Ovary (tissue), 10 donors: ENCODE measurements at places on chromosomes 2 and 18. TPM values are rescaled to one million over a fixed set of nuclear protein-coding genes. Genes with fewer than 3 reads are reported as not detected.

DNA sequence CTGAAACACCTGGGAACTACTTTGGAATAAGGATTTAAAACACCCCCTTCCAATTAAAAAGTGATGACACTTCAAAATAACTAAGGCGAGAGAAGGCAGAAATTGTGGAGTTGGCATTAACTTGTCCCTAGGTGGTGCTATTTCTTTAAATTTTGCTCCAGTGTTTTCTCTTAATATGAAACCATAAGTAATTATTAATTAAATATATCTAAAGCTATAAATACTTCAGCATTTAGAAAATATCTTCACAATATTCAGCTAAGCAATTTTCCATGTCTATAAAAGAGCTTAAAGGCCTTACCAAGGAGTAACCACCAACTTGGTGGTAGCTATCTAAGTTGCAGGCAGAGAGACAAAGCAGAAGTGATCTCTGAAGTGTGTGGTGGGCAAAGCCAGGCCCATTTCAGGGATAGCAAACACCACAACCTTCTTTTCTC lies 186.8 kb upstream of the PGAP1 start:
- DNase-seq, result no peak

Gene MAP3K19
- polyA plus RNA-seq, result not detected

- no peak for DNase-seq
These were observed 4.2 kb downstream of the MYL12B start for GRCh38 chr18:3266062-3266608.

GRCh38 chr2:127768775-127769479 lies 42.0 kb downstream of the WDR33 start:
- no peak for DNase-seq

GRCh38 chr2:71220743-71221142 lies 6.2 kb downstream of the PAIP2B start:
- no peak for DNase-seq

- DNase-seq, result no peak
These were observed 67.1 kb upstream of the EPAS1 start for GRCh38 chr2:46230115-46230571.

GRCh38 chr2:62398356-62398755 lies 107.6 kb downstream of the TMEM17 start:
- DNase-seq, result no peak

Gene CRYBA2
- not detected for polyA plus RNA-seq

- DNase-seq, result no peak
These were observed 42.9 kb upstream of the TNFRSF11A start for GRCh38 chr18:62282188-62282629.

DNA sequence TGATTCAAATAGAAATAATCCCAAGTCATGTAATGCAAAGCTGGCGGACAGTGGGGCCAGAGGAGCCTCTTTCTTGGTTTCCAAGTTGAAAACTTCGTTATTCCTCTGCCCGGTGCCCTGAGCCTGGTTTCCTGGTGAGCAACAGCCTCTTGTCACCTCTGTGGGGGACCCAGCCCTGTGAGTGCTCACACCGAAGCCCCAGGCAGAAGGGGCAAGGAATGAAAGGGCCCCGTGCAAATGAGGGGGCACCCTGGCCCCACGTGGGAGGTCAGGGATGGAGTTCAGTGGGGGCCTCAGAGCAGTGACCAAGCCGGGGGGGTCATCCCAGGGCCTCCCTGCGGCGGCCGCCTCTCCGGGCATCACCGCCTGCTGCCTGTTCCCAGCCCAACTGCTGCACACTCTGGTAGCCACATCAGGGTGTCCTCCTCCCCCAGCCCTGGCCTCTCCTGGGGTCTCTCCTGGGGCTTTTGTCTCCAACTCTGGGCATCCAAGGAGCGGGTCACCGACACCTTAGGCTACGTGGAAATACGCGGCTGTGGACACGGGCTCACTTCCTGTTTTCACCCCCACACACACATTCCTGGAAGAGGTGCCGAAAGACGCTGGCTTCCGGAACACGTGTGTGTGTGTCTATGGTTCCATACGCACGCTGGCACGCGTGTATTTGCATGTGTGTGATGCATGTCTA lies 64.5 kb downstream of the TWIST2 start:
- no peak for DNase-seq

- DNase-seq, result no peak
These were observed 160.7 kb downstream of the RAB3GAP1 start for GRCh38 chr2:135212757-135213156.

- no peak for DNase-seq
These were observed 2.0 kb upstream of the DES start for GRCh38 chr2:219416235-219416602.

- no peak for DNase-seq
These were observed 121.3 kb downstream of the NDUFA10 start for GRCh38 chr2:239903803-239904202.

DNA sequence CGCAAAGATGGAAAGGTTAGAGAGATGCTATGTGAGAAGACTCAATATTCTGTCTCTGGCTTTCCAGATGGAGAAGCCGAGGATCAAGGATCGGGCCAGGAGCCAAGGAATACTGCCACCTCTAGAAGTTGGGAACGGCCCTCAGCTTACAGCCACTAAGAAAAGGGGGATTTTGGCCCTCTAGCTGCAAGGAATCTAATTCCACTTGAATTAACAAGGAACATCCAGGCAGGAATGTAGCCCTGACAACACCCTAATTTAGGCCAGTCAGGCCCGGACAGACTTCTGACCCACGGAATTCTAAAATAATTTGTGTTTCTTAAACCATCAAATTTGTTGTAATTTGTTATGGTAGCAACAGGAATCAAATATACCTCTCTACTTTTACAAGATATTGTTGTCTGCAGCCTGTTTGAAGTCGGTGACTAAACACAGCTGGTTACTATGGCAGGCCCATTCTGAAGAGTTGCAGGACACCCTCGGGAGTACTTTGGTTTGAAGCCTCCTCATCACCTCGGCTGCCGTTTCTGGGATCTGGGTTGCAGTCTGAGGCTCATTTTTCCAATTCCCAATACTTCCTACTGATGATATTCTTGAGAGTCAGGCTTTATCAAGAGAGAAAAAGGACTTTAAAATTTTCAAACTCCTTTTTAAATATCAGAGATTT lies 1131.2 kb downstream of the TSN start:
- no peak for DNase-seq

DNA sequence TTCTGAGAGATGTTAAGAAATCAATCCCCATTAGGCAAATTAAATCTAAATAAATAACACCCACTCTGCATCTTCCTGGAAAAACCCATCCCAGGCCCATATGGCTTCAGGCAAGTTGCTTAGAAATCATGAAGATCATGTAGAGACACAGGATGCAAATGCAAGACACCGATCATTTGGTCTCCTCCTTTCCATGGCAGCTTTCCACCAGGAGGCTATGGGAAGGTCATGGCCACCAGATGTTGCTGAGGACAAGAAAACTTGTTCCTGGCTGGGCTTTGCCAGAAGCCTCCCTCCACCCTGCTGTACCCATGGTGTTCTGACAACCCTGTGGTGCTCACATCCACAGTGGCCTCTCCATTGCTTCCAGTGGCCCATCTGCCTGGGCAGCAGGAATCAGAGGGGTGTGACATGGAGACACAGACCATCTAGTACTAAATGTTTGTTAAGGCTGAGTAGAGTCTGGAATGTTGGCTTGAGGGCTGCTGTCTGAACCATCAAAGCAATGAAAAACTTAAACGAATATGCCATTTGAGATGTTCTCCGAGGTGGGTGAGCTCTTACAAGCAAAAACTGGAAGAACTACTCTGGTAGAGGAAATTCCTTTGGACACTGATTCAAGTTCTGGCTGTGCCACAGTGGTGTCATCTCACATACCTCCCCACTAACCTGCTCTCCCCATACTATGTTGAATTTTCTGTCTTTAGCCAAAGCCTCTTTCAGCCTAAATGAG lies 293.2 kb downstream of the TNS1 start:
- peak; percentile 80 for DNase-seq

DNA sequence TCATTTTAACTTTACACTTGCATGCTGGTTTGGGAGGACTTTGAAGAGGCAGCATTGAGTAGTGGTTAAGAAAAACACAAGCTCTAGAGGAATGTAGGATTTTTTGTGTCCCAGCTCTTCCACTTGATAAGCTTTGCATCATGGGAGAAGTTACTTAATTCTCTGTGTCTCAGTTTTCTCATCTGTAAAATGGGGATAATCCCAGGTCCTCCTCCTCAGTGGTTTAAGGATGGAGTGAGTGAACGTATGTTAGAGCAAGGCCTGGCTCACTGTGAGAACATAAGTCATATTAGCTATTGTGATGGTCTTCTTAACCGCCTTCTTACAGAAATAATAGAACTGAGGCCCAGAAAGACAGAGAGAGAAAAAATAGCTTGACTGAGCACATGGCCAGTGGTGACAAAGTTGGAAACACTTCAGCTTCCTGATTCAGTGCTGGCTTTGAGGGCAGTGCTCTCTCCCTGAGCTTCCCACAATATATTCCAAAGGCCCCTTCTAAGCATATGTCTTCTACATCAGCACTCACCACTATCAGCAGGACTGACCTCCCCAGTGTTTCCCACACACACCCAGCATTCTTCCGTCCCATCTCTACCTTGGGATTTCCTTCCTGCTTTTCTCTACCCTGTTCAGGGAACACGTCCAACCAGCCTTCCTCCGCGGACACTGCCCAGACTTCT lies 214.9 kb upstream of the TNP1 start:
- DNase-seq, result no peak

DNA sequence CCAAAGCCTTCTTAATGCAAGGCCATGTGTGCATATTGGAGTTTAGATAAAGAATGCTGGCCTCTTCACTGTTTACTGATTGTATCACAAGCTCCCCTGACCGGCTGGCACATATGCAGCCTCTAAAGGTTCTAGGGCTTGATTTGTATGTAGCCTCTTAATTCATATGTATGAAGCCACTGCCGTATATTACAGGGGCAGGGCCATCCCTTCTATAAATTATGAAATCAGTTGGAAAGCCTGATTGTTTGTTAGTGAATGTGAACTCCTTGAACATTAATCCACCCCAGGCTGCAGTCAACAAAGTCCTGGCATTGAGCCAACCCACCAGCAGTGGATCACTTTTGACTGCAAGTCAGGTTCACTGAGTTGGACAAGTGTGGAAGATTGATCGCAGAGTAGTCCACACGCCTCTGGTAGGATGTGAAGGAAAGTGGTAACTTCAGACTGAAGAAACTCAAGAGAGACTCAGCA lies 61.6 kb upstream of the PARD3B start:
- DNase-seq, result no peak

DNA sequence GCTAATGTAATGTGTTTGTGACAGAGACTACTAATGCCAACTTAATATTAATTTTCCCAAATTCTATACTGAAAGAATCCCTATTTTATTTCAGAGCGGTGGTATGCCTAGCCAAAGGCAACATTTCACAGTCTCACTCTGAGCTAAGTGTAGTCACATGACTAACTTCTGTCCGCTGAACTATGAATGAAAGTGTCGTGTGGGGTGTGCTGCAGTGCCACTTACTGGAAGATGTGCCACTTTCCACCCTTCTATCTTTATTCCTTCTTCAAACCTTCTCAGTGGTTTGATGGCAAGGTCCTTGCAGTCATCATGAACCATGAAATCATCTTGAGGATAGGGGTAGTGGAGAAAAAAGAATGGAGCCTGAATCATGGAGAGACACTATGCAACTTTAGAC lies 47.3 kb upstream of the C1D start:
- DNase-seq, result no peak

DNA sequence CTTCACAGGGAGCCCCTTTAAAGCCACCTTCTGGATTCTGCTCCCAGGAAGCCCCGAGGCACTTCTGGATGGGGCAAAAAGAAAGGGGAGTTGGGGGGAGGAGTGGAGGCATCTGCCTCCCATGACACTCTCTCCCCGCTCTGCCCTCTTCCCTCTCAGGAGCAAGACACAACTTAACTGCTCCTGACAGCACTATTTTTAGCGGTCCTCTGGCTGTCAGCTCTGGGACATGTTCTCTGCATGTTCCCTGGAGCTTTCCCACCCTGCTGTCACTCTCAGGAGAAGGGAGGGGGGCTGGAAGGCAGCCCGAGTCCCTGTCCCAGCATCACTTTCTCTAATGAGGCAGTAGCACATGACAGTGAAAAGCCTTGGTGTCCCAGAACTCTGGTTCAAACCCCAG lies 32.3 kb downstream of the PLB1 start:
- DNase-seq, result no peak

- no peak for DNase-seq
These were observed 174.6 kb downstream of the NCK2 start for GRCh38 chr2:105919191-105919811.

DNA sequence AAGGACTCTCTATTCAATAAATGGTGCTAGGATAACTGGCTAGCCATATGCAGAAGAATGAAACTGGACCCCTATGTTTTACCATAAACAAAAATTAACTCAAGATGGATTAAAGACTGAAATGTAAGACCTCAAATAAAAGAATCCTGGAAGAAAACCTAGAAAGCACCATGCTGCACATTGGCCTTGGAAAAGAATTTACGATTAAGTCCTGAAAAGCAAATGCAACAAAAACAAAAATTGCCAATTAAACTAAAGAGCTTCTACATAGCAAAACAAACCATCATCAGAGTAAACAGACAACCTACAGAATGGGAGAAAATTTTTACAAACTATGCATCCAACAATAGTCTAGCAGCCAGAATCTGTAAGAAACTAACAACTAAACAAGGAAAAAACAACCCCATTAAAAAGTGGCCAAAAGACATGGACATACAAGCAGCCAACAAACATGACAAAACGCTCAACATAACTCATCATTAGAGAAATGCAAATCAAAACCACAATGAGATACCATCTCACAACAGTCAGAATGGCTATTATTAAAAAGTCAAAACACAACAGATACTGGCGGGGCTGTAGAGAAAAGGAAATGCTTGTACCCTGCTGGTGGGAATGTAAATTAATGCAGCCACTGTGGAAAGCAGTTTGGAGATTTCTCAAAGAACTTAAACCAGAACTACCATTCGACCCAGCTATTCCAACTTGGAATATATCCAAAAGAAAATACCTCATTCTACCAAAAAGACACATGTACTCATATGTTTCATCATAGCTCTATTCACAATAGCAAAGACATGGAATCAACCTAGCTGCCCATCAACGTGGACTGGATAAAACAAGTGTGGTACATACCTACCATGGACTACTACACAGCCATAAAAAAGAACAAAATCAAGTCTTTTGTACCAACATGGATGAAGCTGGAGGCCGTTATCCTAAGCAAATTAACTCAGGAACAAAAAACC lies 30.6 kb downstream of the SEPTIN10 start:
- no peak for DNase-seq

Gene INPP5D
- polyA plus RNA-seq, result 14.4 TPM

- DNase-seq, result no peak
These were observed 496.1 kb upstream of the RAB6C start for GRCh38 chr2:129483366-129483765.

GRCh38 chr2:113274432-113274831 lies 4.3 kb downstream of the PAX8 start:
- DNase-seq, result no peak

Gene IL1R2
- polyA plus RNA-seq, result 1.1 TPM

Gene CNGA3
- polyA plus RNA-seq, result not detected

DNA sequence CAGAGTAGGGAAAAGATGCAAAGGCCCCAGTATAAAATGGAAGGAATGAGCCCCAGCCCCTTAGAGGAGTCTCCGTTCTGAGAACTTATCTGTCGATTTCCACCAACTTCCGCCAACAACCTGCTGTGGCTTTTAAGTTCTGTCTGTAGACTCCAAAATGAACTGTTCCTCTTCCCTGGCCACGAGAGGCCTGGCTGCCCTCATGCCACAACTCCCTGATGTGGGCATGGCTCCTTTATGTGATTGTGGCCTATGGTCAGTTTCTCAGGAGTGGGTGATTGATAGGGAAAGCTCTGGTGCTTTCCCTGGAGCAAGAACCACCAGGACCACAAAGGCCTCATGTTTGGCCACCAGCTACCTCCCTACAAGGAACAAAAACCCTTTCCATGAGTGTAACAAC lies 18.8 kb upstream of the CD207 start:
- no peak for DNase-seq

- no peak for DNase-seq
These were observed 64.5 kb downstream of the ZFP36L2 start for GRCh38 chr2:43161650-43162510.
